GM12864 (cell line): ENCODE measurements at places on chromosomes 3 and 15.

DNA sequence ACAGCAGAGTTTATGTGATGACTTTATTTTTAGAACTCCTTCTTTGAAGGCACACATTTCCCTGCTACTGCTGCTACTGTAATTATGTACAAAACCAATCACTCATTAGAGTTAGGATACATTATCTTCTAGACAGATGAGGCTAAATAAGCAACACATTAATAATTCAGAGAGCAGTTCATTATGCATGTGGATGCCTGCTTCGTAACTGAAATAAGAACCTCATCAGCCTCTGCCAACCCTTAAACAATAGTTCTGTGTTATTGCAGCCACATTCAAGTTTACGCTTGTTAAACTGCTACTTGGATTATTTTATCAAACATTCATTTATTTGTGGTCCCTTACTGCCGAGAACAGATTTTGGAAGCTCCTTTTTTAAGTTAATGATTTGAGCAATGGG is 52.5 kb upstream of the C15orf61 start:
- no peak for DNase-seq

- DNase-seq: no peak
These were observed 572.4 kb upstream of the PPP2R3A start for GRCh38 chr3:135393159-135393558.

DNA sequence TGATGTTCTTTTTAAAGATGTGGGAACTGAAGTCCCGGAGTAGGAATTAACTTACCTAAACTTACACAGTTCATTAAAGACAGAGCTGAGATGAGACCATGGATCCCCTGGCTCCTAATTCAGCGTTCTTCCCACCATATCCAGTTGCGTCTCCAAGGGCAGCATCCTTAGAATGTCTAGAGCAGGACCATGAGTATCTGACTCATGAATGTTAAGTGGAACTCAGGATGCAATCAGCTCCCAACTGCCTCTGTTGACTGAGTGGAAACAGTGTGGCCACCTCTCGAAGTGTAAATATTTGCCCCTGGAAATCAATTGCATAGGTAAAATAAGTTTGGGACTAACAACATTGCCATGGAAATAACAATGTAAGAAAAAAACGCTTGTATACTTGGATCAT is 2.5 kb downstream of the SNTN start:
- DNase-seq: no peak

DNA sequence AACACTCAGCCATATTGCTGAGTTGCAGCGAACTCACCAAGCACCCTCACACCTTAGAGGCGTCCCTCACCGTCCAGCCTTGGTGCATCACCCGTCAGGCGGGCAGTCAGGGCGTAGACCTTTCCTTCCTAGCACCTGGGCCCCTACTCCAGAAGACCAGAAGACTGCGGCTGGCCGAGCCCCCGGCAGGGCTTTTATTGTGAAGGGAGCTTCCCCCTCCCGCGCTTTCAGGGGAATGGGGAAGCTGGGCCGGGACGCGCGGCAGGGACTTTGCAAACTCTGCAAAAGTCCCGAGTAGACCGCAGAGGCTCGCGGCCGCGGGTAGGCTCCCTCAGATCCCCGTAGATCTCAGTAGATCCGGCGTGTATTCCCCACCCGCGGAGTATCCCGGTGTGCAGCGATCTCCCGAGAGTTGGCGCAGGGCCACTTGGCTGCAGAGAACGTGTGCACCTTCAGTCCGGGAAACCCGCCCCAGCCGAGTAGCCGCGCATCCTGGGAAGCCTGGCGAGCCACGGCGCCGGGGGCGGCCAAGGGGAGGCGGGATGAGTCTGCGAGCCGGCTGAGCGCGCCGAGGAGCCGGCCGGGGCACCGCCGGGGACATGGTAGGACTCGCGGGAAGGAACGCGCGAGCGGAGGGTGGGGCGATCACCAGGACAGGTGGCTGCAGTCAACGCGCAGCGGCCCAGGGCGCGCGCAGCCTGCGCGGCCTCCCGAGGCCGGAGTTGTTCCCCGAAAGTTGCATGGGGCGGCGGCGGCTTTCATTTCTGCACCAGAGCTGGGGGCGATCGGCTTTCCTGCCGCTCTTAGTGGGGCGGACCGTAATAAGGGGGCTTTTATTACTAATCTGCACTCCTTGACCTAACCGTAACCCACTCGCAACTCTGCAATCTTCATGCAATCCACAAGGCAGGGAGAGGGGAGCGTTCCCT is at the start of gene GASK1A:
Gene GASK1A, plus strand, starts transcription at position 268 of the 929 bp plus-strand sequence. Its CDS starts 332 bp downstream, at position 600.
- no peak for DNase-seq

DNA sequence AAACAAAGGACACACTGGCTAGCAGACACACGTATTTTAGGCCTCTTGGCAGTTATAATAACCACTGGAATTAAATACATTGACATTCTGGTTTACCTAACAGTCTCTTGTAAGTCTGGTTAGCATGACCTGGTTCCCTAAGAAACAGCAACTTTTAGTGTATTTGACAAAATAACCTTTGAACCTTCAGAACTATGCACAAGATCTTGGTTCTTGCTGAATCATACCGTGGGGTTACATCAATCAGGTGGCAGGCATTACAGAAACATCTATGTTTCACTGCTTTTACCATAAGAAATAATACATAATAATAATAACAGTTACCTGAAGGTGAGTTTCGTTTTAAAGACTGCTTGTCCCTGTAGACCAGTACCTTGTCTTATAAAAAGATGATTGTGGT is 18.8 kb downstream of the LEO1 start:
- DNase-seq: no peak

DNA sequence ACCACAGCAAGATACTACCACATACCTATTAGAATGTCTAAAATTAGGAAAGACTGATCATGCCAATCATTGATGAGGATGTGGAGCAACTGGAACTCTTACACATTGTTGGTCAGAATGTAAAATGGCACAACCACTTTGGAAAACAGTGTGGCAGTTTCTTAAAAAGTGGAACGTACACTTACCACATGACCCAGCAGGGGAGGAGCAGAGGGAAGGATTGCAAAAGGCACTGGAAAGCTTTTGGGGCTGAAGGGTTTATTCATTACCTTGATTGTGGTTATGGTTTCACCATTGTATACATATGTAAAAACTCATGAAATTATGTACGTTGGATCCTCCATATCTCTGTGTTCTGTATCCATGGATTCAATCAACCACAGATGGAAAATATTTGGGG is 3.3 kb upstream of the EHD4 start:
- no peak for DNase-seq

DNA sequence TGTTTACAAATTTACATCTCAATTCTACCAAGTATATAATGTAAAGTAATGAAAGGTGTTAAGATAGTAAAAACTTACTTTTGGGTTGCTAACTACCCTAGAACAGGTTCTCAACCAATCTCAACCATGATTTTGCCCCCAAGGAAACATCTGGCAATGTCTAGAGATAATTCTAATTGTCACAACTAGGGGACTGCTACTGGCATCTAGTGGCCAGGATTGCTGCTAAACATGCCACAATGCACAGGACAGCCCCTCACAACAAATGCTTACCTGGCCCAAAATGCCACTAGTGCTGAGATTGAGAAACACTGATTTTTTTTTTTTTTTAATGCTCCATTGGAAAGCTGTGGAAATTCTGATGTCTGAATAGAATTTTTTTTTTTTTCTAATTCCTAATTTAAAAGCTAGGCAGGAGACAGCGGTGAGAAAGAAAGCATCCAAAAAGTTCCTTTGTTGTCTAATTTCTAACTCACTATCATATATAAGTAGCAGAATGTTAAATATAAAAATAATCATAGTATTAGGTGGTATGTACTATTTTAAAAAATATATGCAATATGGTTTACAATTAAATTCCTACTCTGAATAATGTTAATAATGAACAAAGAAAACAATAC is 81.5 kb downstream of the TJP1 start:
- DNase-seq: no peak

- DNase-seq: no peak
These were observed 146.0 kb upstream of the FRMD4B start for GRCh38 chr3:69531576-69532546.

DNA sequence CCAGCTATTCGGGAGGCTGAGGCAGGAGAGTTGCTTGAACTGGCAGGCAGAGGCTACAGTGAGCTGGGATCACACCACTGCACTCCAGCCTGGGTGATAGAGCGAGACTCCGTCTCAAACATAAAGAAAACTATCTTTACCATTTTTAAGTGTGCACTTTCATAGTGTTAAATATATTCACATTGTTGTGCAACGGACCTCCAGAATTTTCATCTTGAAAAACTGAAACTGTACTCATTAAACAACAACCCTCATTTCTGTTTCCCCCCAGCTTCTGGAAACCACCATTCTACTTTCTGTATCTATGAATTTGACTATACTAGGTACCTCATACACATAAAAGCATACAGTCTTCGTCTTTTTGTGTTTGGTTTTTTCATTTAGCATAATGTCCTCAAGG is 375.1 kb downstream of the SHQ1 start:
- no peak for DNase-seq

GRCh38 chr3:98182196-98182595 is 15.7 kb downstream of the OR5H15 start:
- no peak for DNase-seq

GRCh38 chr3:179446501-179446900 is 4.8 kb downstream of the GNB4 start:
- DNase-seq: no peak

DNA sequence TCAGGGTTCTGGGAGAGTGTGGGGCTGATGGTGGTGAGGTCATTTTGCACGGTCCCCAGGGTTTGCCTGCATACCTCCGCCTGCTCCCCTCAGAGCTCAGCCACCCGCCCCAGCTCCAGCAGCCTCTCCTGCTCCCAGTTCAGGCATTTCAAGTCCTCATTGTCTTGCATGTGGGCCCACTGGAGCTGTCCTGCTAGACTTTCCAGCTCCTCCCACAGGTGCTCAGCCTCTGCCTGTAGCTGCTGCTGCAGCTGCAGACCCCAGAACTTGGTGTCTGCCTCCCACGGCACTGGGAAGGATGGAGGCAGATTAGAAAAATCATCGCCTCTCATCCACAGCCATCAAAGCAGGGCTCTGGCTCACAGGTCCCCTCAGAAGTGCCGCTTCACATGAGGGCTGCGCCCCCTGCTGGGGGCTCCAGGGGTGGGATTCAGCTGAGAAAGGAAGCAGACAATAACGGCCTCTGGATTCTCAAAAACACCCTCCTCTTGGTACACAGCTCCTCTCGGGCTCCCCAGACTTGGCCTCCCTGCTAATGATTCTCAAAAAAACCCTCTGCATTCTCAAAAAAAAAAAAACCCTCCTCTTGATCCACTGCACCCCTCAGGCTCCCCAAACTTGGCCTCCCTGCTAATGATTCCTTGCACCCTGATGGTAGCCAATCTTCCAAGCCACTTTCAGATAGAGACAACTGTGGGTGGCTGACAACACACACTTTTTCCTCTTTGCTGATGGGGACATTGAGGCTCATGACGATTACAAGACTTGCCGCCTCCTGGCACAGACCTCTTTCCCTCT is 89.3 kb upstream of the C2CD4B start:
- no peak for DNase-seq

- DNase-seq: no peak
These were observed 140.8 kb downstream of the ADAM10 start for GRCh38 chr15:58608711-58609110.

GRCh38 chr3:126419151-126419703 is 24.5 kb downstream of the CFAP100 start:
- DNase-seq: no peak

GRCh38 chr3:192229866-192230265 is 497.5 kb downstream of the FGF12 start:
- DNase-seq: no peak

- no peak for DNase-seq
These were observed 9.7 kb upstream of the MEIS2 start for GRCh38 chr15:37109872-37110572.

GRCh38 chr3:5191555-5192304 is 4.2 kb downstream of the EDEM1 start:
- DNase-seq: no peak

DNA sequence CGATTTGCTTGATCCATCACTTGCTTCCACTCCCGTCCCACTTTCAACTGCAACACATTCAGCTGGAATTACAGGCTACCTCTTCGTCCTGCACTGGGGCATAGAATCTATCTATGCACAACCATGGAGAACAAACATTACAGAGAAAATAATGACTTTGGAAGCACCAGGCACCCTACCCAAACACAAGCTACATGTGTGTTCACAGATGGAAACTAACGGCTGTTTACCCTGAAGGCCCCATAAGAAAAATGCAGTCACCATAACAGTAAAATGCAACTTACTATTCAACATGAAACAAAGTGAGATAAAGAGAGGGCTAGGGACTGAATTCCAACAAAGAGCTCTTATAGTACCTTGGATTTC is 496.8 kb downstream of the FOXP1 start:
- DNase-seq: no peak

- DNase-seq: no peak
These were observed 52.4 kb downstream of the KLHL25 start for GRCh38 chr15:85742186-85742821.

DNA sequence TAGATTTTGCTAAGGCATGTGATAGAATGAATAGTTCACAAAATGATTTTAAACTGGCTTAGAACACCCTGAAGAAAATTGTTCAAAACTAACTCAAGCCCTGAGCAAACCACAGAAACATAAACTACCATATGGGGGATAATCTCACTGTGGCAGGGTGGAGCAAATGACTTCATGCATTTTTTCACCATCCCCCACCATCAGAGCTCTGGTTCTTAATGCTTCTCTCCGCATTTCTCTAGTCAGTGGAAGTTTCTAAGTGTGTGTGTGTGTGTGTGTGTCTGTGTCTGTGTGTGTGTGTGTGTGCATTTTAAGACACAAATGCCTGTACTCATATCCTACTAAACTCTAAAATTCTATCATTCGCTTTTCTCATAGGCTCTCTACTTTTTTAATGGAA is 107.1 kb upstream of the PHLDB2 start:
- DNase-seq: no peak

DNA sequence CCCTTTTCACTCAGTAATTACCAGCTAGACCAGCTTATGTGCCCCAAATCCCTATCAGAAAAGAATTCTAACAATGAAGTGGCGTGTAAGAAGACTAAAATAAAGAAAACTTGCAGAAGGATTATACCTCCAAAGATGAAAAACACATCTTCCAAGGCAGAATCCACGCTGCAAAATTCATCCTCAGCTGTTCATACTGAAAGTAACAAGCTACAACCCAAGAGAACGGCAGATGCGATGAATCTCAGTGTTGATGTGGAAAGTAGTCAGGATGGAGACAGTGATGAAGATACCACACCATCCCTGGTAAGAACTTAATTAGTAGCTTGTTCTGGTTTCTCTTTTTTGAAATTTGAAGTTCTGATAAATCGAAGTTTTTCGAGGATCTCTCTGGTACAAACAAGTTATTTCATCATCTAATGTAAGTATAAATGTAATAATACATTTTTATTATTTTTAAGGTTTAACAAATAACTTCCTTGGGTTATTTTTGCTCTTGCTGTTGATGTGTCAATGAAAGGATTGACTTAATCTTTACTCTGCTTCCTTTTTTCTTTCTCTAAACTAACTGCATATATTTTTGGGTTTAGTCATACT is 1.4 kb downstream of the WDR76 start:
- no peak for DNase-seq

- DNase-seq: no peak
These were observed 43.1 kb upstream of the HACD2 start for GRCh38 chr3:123627673-123628670.

DNA sequence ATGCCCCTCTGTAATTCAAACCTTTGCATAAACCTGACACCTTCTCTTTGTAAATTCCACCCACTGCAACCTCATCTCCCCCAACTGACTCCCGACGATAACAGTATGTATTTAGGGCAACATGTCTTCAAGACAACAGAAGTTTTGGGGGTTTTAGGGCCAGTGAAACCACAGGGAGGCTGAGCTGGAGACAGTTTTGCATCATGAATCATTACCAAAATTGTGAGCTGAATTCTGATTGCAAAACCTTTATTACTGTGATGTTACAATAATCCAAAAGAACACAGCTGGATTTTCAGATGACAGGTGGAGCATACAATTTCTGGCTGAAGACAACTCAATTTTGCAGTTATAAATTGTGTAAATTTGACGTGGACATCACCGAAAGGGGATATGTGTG is 281.3 kb upstream of the TTC14 start:
- no peak for DNase-seq
